Stimulated activated CD8-positive, alpha-beta memory T cell treated with anti-CD3 and anti-CD28 coated beads, Interleukin-15, amount 100 ng/mL, for 4 hours (primary cell): ENCODE measurements at places on chromosomes 5 and 9.

DNA sequence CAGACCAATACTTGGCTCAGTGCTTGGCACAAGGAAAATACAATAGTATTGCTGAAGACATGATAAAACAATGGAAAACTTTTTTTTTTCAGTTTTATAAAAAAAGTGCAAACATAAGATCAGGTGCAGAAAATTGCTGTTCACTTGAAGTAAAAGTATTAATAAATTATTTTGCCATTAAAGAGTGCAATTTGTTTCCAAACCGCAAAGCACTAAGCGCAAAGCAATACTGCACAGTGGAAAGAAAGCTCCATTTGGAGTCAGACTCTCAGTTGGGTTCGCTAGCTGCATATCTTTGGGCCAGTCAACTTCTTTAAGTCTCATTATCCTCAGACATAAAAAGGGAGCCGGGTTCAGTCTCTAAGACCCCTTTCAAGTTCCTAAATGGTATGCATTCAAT lies 45.8 kb downstream of the MEF2C start:
- no peak for DNase-seq

DNA sequence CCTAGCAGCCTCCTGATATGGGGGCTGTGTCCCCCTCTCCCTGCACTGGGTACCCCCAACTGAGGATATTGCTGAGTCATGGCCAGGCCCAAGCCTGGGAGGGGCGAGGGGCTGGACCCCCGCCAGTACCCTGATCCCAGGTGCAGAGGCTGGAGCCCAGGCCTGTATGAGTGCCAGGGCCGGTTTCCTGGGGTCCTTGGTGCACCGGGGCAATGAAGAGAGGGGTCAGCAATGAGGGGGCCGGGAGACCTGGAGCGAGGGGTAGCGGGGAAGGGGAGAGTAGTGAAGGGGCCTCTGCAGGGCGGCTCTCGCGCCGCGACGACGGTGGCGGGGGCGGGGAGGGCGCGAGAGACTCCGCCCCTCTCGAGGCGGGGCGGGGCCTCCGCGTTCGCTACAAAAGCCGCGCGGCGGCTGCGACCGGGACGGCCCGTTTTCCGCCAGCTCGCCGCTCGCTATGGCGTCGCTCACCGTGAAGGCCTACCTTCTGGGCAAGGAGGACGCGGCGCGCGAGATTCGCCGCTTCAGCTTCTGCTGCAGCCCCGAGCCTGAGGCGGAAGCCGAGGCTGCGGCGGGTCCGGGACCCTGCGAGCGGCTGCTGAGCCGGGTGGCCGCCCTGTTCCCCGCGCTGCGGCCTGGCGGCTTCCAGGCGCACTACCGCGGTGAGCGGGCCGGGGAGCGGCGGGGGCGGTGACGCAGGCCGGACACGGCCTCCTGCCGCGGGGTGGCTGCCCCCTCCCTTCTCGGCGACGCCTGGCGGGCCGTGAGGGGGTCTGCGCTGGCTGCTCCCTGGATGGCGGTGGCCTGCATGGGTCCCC lies at the start of gene SQSTM1:
SQSTM1 (plus strand) TSS at position 423 of the 815 bp plus-strand sequence; CDS start at position 455, 32 bp downstream.
- peak; percentile 50 for DNase-seq

DNA sequence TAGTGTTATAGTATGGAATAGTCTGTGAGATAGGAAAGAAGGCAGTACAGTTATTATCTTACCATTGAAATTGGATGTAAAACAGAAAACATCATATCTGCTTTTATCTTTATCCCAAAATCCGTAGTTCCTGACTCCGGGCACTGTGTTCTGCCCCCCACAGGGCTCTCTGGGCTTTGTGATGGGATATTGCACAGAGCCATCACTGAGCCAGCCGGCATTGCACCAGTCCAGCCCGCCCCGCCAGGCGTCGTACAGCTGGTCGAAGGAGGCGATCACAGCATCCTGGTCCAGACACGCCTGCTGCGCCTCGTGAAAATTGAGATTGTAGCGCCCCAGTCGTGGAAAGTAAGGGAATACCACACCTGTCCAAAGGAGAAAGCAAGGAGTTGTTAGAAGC lies 76.4 kb downstream of the HAPLN1 start:
- DNase-seq, result no peak

DNA sequence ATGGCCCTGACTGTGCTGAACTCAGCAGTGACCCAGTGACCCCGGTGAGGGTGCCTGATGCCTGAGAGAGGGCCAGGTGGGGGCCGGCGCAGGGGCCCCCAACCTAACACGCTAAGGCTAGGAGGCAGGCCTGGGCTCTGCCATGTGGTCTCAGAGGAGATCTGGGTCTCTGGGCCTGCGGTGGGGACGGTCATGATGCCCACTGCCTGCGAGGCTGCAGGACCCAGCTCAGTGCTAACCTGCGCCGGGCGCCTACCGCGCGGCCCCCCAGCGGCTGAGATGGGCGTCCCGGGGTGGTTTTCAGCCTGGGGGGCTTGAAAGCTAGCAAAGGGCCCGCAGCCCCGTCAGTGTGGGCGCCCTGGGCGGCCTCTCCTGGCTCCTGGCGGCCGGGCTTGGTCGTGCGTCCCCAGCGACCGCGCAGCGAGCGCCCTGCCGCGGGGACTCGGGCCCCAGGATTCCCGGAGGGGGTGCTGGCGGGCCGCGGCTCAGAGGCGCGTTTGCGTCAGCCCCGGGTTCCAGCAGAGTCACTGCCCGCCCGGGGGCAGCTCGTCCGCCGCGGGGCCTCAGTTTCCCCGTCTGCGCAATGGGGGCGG lies 2.5 kb downstream of the EGFL7 start:
- no peak for DNase-seq

- DNase-seq, result no peak
Measured at GRCh38 chr5:102762562-102763227, 7.6 kb downstream of the PAM start.

DNA sequence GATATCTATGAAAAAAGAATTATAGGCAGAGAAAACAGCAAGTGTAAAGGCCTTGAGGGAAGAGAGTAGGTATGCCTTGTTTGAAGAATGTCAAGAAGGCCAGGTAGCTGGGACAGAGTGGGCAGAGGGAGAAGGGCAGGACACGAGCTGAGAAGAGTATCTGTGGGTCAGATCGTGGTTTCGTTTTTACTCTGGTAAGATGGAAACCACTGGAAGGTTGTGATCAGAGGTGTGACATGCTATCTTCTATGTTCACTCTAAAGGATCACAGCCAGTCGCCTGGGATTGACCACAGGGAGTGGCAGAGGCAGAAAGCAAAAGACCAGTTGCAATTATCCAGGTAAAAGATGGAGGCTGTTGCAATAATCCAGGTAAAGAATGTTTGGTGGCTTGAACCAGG lies 12.6 kb upstream of the ARHGAP26 start:
- DNase-seq, result no peak

- no peak for DNase-seq
Measured at GRCh38 chr9:93860694-93861658, 94.2 kb downstream of the BARX1 start.

DNA sequence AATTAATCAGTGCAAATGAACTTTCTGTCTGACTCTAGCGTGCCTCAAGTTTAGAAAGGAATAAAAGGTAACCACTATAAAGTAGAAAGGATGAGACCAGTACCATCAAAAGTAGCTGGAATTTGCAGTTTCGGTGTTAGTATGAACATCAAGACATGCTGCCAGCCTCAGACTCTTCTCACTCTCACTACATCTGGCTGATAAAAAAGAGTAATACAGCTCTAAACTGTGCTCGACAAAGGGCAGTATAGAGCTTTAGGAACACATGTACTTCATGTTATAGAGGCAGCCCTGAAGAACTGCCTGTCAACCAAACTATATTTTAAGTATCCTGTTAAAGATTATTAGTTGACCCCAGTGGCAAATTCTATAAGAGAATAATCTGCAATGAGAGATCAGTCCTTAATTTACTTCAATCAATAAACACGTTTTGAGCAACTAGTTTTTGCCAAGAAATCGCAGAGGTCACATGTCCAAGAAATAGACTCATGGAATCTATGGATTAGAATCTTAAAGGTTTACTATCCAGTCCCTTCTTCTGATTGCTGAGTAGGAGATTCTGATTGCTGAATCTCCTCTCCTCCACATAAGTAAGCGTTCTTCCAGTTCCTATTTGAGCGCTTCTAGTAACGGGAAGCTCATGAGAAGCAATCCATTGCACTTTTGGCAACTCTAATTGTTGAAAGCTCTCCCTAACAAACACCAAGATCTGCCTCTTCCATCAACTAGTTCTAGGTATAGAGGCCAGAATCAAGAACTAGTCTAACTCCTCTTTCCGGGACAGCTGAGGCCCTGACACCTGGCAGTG lies 941 bp downstream of the XPA start:
- no peak for DNase-seq

DNA sequence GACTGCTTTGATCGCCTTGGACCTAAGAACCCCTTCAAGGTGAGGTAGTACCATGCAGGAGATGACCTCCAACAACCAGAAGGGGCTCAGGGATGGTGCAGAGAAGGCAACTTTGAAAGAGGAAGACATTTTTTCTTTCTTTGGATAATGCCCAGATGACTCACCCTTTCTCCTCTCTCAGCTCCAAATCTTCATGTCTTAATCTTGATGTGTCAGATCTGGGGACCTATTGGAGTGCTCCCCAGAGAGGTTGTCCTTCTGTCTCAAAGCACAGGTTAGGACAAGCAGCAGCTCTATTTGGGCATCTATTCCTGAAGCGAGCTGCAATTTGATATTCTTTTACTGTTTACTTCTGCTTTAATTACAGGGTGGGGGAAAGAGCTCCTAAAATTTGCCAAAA lies 229.9 kb upstream of the MAP3K1 start:
- DNase-seq, result no peak

- DNase-seq, result no peak
Measured at GRCh38 chr9:13502484-13502883, 223.0 kb upstream of the MPDZ start.

- no peak for DNase-seq
Measured at GRCh38 chr5:149441986-149442385, 62.9 kb upstream of the IL17B start.

GRCh38 chr9:125468646-125469045 lies 207.0 kb downstream of the GAPVD1 start:
- DNase-seq, result no peak

- DNase-seq, result peak; percentile 47
Measured at GRCh38 chr9:127921557-127922120, 4.8 kb upstream of the ST6GALNAC4 start.

- DNase-seq, result no peak
Measured at GRCh38 chr9:23492126-23493002, 333.7 kb downstream of the ELAVL2 start.

DNA sequence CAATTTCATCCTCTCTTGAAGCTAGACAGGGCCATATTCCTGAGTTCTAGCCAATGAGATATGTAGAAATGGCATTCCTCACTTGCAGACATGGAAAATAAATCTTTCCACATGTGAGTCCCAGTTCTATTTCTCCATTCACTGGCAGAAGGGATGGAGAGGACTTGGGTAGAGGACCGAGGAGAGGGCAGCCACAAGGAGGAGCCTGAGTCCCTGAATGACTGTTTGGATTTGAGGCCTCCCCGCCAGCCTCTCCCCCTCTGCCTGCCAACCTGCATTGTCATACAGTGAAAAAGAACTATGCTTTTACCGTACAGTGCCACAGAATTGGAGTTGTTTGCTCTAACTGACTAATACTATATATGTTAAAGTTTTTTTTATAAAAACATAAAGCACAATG lies 583.0 kb upstream of the WWC1 start:
- no peak for DNase-seq

GRCh38 chr5:105392122-105392709 lies 1829.6 kb upstream of the NUDT12 start:
- DNase-seq, result no peak

GRCh38 chr9:136122425-136123383 lies 4.0 kb upstream of the TMEM250 start:
- DNase-seq, result no peak

- peak; percentile 31 for DNase-seq
Measured at GRCh38 chr5:73201547-73202513, 28.8 kb downstream of the TMEM174 start.

DNA sequence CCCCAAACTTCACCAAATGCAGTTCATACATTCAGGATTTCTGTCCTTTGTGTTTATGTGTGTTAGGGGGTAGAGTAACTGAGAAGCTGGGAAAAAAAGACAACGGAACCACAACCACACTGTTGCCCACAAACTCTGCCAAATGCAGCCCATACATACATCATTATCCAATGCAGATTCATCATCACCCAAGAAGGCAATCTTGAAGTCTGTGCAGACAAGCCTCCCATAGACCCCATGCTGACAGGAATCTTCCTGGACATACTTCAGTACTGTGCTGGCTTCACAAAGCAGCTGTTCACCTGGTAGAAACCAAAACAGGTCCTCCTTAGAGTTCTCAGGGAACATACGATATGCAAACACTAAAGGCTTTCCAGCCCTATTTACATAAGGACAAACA lies 38.9 kb downstream of the MTMR12 start:
- DNase-seq, result no peak

- DNase-seq, result no peak
Measured at GRCh38 chr9:96574931-96575351, 44.7 kb downstream of the CDC14B start.

GRCh38 chr9:84304166-84304565 lies 36.4 kb downstream of the SLC28A3 start:
- DNase-seq, result no peak

DNA sequence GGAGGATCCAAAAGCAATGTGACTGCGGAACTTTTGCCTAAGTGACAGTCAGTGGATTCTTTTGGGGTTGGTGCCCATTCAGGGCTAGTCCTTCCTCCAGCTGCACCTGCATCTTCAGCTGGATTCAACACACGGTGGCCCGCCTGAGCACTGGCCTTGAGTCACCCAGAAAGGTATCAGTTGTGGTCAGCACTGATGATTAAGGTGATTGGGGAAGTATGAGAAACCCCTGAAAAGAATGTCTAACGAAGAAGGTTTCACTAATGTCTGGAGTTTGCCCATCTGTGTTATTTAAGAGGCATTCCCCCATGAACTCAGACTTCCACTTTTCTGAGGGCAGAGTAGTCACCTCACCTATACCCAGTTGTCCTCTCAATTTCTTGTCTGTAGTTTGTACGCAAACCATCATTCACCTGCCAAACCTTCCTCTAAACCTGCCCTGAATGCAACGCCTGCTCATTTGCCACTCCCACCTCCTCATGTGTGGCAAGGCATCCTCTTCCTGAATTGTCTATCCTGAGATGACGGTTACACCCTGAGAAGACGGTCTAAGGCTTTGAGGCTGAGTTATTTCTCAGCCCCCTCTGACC lies 27.2 kb downstream of the CSF2 start:
- no peak for DNase-seq
